Stimulated activated CD8-positive, alpha-beta memory T cell treated with anti-CD3 and anti-CD28 coated beads, Interleukin-15, amount 100 ng/mL, for 1 hour (primary cell): ENCODE measurements at places on chromosomes 3 and 15.

- DNase-seq, result no peak
Observed at GRCh38 chr3:197547306-197548011, 8.3 kb downstream of the BDH1 start.

GRCh38 chr3:63863150-63864007 is at the start of the genes ATXN7 and THOC7:
Gene ATXN7, plus strand, starts transcription at chr3:63863867. Its CDS starts 48,732 bp downstream, at chr3:63912599.
Gene THOC7, minus strand, starts transcription at chr3:63863805. Its CDS starts 15 bp downstream, at chr3:63863790.
- DNase-seq, result no peak

DNA sequence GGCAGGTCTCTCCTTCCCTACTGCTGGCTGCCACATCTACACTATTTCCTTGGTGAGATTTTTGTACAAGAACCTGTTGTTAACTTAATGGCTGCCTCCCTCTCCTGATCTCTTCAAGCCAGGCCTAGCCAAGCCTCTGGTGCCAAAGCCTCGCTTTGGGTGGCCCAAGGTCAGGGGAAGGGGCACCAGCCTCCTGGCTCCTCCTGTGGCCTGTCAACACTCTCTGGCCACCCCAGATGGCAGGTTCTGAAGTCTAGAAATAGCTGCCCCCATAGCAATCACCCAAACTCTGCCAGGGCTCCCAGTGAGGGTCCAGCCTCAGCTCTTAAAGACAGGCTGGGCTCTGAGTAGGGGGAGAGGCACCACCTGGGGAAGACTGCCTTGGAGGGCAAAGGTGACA is 5.0 kb downstream of the IFRD2 start:
- DNase-seq, result no peak

- DNase-seq, result no peak
Observed at GRCh38 chr15:56950979-56951378, 32.5 kb downstream of the TCF12 start.
